ENCODE measurements at places on chromosomes 1 and 21.

DNA sequence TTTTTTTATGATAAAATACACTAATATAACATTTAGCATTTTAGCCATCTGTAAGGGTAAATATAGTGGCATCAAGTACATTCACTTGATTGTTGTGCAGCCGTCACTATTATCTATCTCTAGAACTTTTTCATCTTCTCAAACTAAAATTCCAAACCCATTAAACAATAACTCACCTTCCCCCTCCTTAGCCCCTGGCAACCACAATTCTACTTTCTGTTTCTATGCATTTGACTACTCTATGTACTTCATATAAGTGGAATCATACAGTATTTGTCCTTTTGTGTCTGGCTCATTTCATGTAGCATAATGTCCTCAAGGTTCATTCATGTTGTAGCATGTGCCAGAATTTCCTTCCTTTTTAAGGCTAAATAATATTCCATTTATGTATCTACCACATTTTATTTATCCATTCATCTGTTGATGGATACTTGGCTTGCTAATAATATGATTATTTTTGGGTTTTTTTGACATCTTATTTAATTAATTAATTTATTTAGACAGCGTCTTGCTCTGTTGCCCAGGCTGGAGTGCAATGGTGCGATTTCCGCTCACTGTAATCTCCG, 69.6 kb upstream of the MACF1 start:
- no peak for DNase-seq

GRCh38 chr1:9922342-9922741, 12.3 kb upstream of the CTNNBIP1 start:
- DNase-seq, result no peak

- DNase-seq, result no peak
Measured at GRCh38 chr1:42723511-42723910, 16.5 kb downstream of the CLDN19 start.

GRCh38 chr1:51790385-51790784, 88.1 kb downstream of the NRDC start:
- DNase-seq, result no peak

GRCh38 chr1:17616731-17617279, 77.3 kb downstream of the ARHGEF10L start:
- no peak for DNase-seq

DNA sequence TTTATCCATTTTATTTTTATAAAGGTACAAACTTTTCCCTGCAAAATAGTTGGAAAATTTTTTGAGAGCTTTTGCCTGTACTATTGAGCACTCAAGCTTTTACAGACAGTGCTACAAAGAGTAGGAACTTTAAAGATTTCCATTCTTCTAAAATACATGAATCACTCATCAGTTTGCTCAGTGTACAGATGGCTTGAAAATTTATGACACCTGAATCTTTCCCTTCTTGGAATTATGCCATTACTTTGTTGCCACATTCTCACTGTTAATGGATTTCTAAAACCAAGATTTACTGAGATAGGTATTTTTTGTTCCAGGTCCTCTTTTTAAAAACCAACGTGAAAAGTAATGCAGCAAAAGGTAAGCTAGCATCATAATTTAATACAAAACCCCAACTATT, 76.0 kb downstream of the GPATCH2 start:
- DNase-seq, result no peak

DNA sequence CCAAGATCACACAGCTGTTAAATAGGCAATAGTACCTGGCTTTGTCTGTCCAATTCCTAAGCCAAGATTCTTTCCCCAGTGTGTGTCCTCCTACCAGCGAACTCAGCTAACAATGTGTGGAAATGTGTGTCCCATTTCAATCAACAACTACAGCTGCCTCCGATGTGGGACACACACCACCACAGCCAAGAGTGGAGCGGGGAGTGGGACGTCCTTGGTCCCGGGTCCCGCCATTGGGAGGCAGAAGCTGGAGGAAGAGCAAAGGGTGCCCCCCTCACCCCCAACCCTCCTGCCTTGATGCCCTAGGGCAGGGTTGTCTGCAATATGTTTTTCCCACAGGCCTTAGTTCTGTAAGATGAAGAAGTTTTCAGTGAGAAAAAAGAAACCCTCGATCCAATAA, 265.4 kb upstream of the RAB4A start:
- no peak for DNase-seq

GRCh38 chr1:152148981-152149380, 10.0 kb downstream of the RPTN start:
- DNase-seq, result no peak

DNA sequence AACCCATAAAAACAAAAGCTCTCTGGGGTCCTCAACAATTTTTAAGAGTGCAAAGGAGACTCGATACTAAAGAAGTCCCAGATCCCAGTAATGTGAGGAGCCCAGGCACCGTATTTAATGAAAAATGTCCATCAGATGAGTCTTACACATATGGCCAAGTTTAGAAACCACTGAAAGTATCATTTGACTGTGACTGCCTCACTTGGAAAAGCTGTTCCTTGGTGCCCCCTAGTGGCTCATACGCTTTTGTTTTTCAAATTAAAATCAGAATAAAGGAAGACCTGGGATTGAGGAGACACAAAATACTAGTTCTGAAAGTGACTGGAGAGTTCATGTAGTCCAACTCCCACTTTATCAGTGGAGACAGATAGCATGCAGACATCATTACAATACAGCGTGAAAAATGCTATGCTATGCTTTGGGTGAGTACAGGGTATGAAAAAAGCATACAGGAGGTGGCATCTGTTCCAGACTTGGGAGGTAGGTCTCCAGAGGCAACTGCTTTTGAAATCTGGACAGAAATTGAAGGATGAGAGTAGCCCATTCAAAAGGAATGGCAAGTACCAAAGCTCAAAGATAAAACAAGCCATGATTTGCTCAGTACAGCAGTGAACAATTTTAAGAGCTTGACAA, 33.8 kb downstream of the GDAP2 start:
- DNase-seq, result no peak

DNA sequence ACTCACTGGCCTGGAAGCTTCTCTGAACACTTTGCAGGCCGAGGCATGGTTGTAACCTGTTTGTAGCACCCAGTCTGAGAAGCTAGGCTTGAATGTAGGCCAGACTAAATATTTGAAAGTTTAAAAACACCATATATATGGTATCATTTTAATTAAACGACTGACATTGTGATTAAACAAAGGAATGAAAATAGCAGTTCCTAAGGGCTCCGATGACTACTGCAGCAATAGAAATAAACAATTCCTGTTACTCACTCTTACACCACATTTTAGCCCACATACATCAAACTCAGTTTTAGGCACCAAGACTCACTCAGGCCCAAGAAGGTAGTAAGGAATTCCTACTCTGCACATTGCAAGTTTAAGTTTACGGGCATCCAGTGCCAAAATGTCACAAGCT, 281.2 kb downstream of the AKT3 start:
- no peak for DNase-seq

GRCh38 chr21:45974073-45975019, 7.2 kb upstream of the COL6A1 start:
- DNase-seq, result no peak

DNA sequence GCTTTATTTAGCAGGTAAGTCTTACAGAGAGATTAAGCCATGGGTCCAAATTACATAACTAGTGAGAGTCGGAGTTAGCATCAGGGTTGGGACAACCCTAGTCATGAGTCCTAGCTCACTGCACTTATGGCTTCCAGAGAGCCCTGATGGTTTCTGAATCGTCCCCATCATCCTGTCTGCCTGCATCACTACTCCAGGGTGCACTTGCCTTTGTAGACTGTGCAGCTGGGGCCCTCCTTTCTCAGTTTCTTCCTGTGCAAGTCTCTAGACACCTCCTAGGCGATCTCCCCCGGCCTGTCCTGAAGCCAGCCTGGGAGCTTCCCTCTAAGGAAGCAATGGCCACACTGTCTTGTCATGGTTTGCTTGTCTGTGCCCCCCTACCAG, 37.1 kb downstream of the KIAA0040 start:
- no peak for DNase-seq

DNA sequence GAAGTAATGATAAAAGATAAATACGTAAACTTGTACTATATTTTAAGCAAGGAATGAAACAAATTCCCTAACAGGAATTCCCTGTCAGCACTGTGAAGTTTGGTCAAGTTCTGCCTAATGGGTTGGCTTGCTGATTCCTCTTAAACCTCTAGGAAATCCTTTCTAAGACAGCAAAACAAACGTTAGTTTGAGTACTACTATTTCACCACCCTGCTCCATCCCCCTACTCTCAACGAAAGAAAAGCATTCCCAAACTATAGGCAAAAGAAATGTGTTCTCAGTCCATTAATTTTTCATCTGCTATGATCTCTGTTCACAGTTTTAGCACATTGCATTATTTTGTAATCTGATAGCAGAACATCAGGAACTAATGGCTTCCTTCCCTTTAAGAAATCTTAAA, 16.1 kb downstream of the SERPINC1 start:
- no peak for DNase-seq

DNA sequence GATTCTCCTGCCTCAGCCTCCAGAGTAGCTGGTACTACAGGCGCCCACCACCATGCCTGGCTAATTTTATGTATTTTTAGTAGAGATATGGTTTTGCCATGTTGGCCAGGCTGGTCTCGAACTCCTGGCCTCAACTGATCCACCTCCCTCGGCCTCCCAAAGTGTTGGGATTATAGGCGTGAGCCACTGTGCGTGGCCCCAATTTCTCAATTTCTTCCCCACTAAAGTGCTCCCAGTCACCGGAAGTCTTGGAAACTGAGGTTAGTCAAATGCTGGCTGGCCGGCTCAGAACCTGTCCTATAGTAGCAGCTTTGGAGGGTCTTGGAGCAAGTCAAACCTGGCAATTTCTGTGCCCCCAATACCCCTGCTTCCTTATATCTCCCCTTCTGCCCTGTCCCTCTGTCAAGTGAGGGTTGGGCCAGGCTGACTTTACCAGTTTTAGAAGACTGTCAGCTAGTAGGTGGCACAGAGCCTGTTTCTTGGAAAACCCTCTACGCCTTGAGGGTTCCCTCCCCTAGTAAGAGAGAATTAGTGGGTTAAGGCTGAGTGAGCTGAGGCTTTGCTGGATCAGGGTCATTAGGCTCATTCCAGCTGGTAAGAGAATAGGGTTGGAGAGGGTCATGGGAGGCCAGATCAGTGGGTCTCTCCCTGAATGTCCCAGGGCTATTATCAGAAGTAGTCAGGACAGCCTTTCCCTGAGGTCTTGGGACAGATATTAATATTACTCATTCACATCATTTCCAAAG, 8.3 kb upstream of the EPB41 start:
- DNase-seq, result no peak

GRCh38 chr1:198977909-198978308, 339.1 kb downstream of the PTPRC start:
- no peak for DNase-seq

GRCh38 chr1:1875932-1876331, 15.0 kb downstream of the GNB1 start:
- no peak for DNase-seq

DNA sequence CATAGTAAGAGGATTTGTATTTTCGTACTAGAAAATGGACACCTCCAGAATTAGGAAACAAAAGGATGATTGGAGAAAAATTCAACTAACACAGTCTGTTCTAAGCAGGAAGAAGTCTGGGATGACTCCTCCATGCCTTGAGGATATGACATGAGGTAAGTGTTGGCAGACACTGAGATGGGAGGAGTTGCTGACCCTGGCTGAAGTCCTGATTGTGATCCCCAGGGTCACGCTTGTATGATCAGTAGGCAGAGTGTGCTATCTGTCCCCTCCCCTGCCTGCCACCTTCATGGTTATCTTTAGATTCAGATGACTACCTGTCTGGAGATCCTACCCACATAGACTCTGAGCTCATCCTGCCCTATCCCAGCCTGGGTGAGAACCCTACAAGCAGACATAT, 249.1 kb downstream of the C1orf94 start:
- DNase-seq, result no peak

- no peak for DNase-seq
Measured at GRCh38 chr1:174156437-174156836, 2.9 kb upstream of the RABGAP1L start.

GRCh38 chr1:106937104-106937503, 119.4 kb upstream of the PRMT6 start:
- DNase-seq, result no peak

GRCh38 chr1:10471411-10472219, 714 bp downstream of the DFFA start:
- DNase-seq, result no peak

GRCh38 chr21:41961753-41962152, 7.9 kb upstream of the C2CD2 start:
- DNase-seq, result no peak

DNA sequence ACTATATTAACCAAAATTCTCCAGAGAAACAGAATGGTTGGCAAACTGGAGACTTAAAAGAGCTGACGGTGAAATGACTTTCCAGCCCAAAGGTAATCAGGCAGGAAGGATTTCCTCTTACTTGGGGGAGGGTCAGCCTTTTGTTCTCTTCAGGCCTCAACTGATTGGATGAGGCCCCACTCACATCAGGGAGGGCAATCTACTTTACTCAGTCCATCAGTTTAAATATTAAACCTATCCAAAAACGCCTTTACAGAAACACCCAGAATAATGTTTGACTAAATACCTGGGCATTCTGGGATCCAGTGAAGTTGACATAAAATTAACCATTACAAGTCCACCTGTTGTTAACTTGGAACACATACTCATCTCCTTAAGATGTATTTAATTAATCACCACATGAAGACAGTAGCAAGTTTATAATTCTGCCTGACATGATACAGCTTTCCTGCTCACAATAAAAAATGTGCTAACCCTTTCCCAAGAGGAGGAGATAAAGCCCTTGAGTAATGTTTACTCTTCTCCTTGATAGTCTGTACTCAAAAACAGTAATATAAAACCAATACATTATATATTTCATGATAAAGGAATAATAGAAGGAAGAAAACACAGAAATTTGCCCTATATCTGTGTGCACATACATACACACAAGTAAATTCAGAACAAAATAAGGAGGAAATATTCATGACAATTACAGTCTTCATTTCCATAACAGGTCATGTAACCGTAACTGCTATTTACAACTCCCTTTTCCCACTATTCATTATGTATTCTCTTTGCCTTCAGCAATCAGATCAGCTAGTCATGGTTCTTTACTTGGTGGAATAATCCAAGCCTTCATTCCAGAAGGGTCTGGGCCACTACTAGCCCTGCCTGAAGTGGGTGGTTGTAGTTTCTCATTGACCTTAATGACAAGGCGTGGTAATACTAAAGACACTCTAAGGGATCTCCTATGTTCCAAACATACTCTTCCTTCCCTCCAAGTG, 107.5 kb upstream of the RUNX1 start:
- DNase-seq, result no peak

DNA sequence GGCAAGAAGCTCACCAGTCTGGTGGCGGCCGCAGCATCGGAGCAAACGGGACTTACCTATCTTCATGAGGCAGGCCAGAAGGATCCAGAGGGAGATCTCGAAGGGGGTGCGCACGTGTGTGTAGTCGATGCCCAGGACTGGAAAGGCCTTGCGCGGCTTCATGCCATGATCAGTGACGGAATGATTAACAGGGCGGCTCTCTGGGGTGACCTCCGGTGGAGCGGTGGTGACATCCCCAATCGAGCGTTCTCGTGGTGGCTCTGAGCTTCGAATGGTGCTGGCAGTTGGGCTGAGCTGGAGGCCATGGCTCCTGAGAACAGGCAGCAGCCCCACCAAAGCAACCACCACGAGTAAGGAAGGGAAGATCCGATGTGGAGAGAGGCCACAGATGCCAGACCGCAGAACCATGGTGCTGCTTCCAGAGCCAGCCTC, 982 bp downstream of the SLC9A1 start:
- DNase-seq, result no peak

Measured in activated CD8-positive, alpha-beta memory T cell treated with anti-CD3 and anti-CD28 coated beads for 48 hours (primary cell).